ENCODE measurements at places on chromosomes 12 and 14.

DNA sequence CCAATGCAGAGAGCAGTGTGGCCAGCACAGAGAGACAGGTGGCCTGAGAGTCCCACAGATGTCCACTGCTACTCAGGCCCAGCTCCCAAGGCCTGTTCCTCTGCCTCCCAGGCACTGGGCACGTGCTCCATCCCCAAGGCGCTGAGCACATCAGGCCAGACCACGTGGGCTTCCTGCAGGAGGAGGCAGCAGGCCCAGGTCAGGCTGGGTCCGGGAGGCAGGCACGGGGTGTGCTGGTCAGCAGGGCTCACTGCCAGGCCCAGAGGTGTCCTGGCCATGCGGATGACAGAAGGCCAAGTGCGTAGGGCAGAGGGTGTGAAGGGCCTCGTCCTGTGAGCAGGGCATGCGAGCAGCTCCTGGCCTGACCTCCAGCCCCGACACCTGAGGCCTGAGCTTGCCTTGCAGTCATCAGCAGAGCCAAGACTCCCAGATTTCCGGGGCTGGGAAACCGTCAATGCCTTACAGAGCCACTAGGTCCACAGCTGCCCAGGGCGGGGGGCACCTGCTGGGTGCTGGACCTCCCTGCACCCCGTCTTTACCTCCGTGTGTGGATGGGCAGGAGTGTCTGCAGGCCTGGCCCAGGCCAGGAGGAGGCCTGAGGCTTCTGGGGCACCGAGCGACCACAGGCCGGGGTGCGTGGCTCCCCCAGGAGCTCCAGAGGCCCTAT is 14.9 kb downstream of the TRMT61A start:
- no peak for DNase-seq

- DNase-seq, result no peak
These were observed 1.0 kb downstream of the ZC3H14 start for GRCh38 chr14:88563845-88564244.

GRCh38 chr14:95808371-95808770 is 68.3 kb upstream of the TUNAR start:
- no peak for DNase-seq

GRCh38 chr14:70514168-70515069 is 20.4 kb downstream of the ADAM20 start:
- no peak for DNase-seq

GRCh38 chr12:68280240-68280639 is 26.8 kb upstream of the IL22 start:
- DNase-seq, result no peak

DNA sequence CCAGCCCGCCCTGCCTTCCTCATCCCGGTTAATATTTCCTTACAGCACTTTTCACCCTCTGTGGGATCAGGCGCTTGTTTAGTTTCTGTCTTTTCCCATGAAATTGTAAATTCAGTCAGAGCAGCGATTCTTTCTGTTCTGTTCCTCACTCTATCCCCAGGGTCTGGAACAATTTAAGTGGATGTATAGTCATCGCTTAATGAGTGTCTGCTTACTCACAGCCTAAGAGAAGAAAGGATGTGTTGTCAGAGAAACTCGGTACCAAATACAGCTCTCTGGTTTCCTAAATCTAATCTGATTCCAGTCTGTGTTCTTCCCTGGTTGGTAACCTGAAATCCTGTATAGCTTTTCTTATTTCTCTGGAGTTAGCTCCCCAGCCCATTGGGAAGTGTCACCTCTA is 44.9 kb downstream of the FOS start:
- no peak for DNase-seq

All from stimulated activated CD8-positive, alpha-beta memory T cell treated with anti-CD3 and anti-CD28 coated beads, Interleukin-15, amount 100 ng/mL, for 48 hours (primary cell).